C1 segment of cervical spinal cord (tissue), 14 donors: ENCODE measurements at places on chromosomes 13 and 19.
A peak's percentile ranks its signal among the peaks of the same experiment; 100 is the strongest.

DNA sequence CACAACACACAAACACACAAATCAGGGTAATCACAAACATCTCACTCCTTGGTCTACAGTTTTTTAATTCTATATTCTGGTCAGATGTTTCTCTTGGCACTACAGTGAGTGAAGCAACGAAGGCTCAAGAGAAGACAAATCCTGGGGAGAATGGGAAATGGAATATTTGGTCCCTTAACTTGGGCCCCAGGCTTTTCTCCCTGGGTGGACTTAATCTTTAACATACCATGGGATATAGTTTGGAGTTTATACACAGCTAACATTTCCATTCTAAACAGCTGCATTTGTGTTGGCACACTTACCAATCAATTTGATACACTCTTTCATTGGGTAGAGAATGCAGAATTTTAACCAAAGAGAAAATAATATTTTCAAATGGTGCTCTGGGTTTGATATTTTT, 1132.6 kb upstream of the SLC10A2 start:
- no peak for DNase-seq

- no peak for DNase-seq
These were observed at the start of gene EHD2 for GRCh38 chr19:47713046-47714021. Gene EHD2, plus strand, starts transcription at chr19:47713422. Its CDS starts 3,191 bp downstream, at chr19:47716613.

- peak; percentile 27 for DNase-seq
These were observed 40.8 kb downstream of the BBC3 start for GRCh38 chr19:47190167-47190727.

- no peak for DNase-seq
These were observed 1.5 kb downstream of the TTC9B start for GRCh38 chr19:40216777-40217026.

GRCh38 chr13:97743938-97744337, 209.5 kb upstream of the IPO5 start:
- no peak for DNase-seq

- DNase-seq: no peak
These were observed 9.7 kb downstream of the CLEC4G start for GRCh38 chr19:7722231-7722651.

DNA sequence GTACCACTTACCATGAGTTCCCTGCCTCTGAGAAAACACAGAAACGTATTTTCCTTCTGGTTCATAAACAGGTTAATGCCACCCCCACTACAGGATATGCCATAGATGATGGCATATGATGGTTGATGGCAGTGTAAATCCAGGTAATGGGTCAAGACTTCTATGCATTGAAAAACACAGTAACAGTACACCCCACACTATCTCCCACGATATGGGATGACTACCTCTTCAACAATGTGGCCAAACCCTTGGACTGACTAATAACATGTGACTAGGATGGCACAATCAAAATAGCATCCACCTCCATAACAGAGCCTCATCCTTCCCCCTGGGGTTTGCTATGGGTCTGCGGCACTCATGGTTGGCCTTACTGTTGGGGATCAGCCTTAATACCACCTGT, 22.0 kb downstream of the ZNF235 start:
- DNase-seq: no peak

GRCh38 chr19:2016041-2016807, 710 bp upstream of the BTBD2 start:
- peak; percentile 41 for DNase-seq

GRCh38 chr13:66984241-66984640, 245.9 kb downstream of the PCDH9 start:
- no peak for DNase-seq

GRCh38 chr13:53781941-53782340, 753.3 kb downstream of the OLFM4 start:
- no peak for DNase-seq
